Calu3 (cell line): ENCODE measurements at places on chromosomes 1 and 21.

GRCh38 chr1:207002724-207003146 is 29.8 kb downstream of the C1orf116 start:
- H3K4me1 ChIP-seq = peaks cover 84% of the 10 kb centered on the region
- H3K27ac ChIP-seq = peak overlapping the region; percentile 83
- no peak overlapping the region for H3K4me3 ChIP-seq

DNA sequence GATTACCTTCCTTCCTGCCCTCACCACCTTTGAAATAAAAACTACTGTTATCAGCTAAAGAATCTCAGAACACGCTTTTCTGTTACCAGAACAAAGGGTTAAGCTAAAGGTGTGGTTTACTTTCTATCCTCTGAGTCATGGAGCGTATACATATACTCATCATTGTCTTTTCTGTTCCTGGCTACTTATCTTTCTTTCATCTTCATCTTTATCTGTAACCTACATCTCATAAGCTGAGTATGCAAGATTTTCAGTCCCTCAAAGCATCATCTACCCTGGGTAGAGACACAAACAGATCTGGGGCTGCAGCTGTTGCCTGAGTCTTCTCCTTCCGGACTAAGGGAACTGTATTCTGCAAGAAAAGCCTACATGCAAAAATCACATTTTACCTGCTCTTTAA is 75.6 kb downstream of the LMO4 start:
- H3K4me1 ChIP-seq = peaks cover 15% of the 10 kb centered on the region
- H3K27me3 ChIP-seq = no peaks in the 10 kb centered on the region
- H3K27ac ChIP-seq = no peak overlapping the region
- no peak overlapping the region for H3K4me3 ChIP-seq
- no peak for DNase-seq
- no peaks in the 10 kb centered on the region for H3K36me3 ChIP-seq

GRCh38 chr1:245715291-245715701 is 560.5 kb downstream of the KIF26B start:
- no peaks in the 10 kb centered on the region for H3K27me3 ChIP-seq
- H3K4me3 ChIP-seq = no peak overlapping the region
- no peaks in the 10 kb centered on the region for H3K4me1 ChIP-seq
- H3K36me3 ChIP-seq = no peaks in the 10 kb centered on the region
- peak; percentile 46 for DNase-seq

DNA sequence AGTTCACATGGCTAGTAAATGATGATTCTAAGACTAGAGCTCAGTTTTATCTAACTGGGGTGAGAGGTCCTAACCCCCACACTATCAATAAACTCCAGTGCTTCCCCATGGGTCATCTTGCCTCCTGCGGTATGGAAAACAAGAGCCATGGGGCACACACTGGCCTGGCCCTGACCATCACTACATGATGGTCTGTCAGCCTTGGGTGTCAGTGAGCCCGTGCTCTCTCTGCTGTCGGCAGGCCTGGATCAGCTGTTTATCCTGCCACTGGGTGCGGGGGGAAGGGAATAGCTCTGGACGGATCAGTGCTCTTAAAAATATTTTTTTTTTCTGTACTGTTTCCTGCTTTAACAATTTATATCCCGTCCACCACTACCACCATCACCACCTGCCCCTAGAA is 255.0 kb upstream of the ADGRL2 start:
- no peak overlapping the region for H3K27ac ChIP-seq
- DNase-seq = no peak
- H3K27me3 ChIP-seq = no peaks in the 10 kb centered on the region
- no peak overlapping the region for H3K4me3 ChIP-seq

GRCh38 chr1:45008076-45008475 is 3.0 kb downstream of the HECTD3 start:
- peaks cover 18% of the 10 kb centered on the region for H3K4me1 ChIP-seq
- no peak for DNase-seq
- H3K27me3 ChIP-seq = no peaks in the 10 kb centered on the region
- no peak overlapping the region for H3K4me3 ChIP-seq
- H3K36me3 ChIP-seq = peaks cover 28% of the 10 kb centered on the region

DNA sequence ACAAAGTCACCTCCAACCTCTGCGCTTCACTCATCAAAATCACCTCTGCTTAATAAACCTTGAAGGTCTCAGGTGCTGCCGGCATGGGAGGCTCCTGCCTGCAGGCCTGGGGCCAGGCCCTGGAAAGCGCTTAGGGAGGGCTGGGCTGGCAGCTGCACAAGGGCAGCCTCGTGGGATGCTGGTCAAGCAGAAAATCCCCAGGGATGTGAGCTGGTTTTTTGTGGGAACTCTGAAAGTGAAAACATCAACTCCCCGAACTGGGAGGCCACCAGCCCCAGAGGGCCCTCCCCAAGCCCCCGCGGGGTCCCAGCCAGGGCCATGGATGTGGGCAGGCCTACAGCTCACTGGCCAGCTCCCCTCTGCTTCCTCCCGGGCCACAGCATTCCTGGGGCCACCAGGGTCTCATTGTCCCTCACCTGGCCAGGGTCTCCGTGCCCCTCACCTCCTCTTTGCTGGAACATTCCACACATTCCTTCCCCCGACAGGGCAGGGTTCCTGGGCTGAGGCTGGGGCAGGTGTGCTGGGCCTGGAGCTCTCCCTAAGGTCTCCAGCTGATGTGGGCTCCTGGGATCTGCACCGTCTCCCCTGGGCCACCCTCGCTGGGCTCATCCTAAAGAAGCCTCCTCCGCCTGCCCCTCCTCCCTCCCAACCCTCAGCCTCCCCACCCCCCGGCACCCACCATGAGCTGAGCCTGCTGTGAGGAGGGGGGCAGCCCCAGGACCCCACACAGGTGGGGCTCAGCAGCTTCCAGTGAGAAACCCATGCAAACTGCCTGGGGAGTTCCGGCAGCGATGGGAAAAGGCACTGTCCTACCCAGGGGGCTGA is 36.0 kb upstream of the POFUT2 start:
- peaks cover 16% of the 10 kb centered on the region for H3K36me3 ChIP-seq
- no peak overlapping the region for H3K27ac ChIP-seq
- peaks cover 15% of the 10 kb centered on the region for H3K4me1 ChIP-seq
- H3K4me3 ChIP-seq = no peak overlapping the region
- DNase-seq = no peak

GRCh38 chr1:164668491-164669400 is 109.8 kb downstream of the PBX1 start:
- H3K27me3 ChIP-seq = no peaks in the 10 kb centered on the region
- no peak overlapping the region for H3K27ac ChIP-seq
- H3K4me3 ChIP-seq = no peak overlapping the region
- peaks cover 27% of the 10 kb centered on the region for H3K4me1 ChIP-seq
- no peak for DNase-seq
- H3K36me3 ChIP-seq = no peaks in the 10 kb centered on the region

DNA sequence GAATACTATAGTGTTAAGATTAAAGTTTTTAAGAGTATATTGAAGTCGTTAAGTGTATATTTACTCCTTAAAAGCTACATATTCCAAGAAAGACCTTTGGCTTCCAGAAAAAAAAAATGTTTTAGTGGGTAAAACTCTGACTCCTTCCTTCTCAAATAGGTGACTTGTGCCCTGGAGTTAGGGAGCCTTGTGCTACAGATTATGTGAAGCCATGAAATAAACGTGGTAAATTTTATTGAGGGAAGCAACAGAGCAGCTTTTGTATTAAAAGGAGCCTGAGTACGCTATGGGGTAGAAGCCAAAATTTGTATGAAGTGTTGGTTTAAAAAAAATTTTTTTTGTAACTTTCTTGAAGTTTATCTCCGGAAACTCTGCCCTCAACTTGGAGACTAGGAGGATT is 994 bp downstream of the RO60 start:
- H3K36me3 ChIP-seq = peaks cover 38% of the 10 kb centered on the region
- no peaks in the 10 kb centered on the region for H3K27me3 ChIP-seq
- H3K4me1 ChIP-seq = peaks cover 25% of the 10 kb centered on the region
- DNase-seq = no peak

DNA sequence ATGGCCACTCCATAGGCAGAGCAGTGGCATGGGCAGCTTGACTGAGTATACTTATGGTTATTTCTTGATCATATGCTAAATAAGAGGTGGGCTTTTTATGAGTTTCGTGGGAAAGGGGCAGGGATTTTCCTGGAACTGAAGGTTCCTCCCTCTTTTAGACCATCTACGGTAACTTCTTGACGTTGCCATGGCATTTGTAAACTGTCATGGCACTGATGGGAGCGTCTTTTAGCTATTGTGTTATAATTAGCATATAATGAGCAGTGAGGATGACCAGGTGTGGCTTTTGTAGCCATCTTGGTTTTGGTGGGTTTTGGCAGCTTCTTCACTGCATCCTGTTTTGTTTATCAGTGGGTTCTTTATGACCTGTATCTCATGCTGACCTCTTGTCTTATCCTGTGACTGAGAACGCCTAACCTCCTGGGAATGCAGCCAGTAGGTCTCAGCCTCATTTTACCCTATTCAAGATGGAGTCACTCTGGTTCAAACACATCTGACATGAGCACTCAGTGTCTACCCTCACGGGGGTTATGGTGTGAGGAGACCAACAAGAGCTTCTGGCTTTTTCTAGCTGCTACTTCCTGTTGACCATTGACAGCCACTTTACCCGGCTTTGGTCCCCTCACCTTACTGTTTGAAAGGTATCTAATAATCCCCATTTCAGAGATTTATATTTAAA is 71.7 kb downstream of the GALNT2 start:
- no peak overlapping the region for H3K27ac ChIP-seq
- H3K27me3 ChIP-seq = no peaks in the 10 kb centered on the region
- H3K4me3 ChIP-seq = no peak overlapping the region
- peaks cover 5% of the 10 kb centered on the region for H3K36me3 ChIP-seq
- peaks cover 11% of the 10 kb centered on the region for H3K4me1 ChIP-seq

DNA sequence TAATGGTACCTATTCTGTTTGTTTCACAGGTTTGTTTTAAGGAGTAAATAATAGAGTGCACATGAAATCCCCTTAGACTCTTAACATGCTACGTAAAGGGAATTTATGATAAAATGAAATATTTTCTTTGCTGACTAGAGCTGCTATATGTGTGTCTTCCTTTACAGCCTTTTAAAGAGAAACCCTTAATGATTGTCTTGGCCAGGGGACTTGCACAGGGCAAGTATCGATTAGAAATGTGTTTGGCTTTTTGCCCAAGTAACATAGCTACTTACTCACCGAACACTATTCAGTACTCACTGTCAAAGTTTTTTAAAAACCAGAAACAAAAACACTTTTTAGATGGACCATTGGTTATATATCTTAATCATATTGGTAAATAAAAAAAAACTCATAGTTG is 71.3 kb upstream of the KIAA1614 start:
- no peak overlapping the region for H3K4me3 ChIP-seq
- H3K27ac ChIP-seq = no peak overlapping the region
- H3K27me3 ChIP-seq = no peaks in the 10 kb centered on the region
- peak; percentile 35 for DNase-seq
- peaks cover 12% of the 10 kb centered on the region for H3K4me1 ChIP-seq
- peaks cover 8% of the 10 kb centered on the region for H3K36me3 ChIP-seq

GRCh38 chr1:2322581-2323211 is 68.7 kb downstream of the MORN1 start:
- peaks cover 36% of the 10 kb centered on the region for H3K27me3 ChIP-seq
- no peak overlapping the region for H3K27ac ChIP-seq
- no peaks in the 10 kb centered on the region for H3K4me1 ChIP-seq
- peaks cover 6% of the 10 kb centered on the region for H3K36me3 ChIP-seq
- H3K4me3 ChIP-seq = no peak overlapping the region
- peak; percentile 25 for DNase-seq

DNA sequence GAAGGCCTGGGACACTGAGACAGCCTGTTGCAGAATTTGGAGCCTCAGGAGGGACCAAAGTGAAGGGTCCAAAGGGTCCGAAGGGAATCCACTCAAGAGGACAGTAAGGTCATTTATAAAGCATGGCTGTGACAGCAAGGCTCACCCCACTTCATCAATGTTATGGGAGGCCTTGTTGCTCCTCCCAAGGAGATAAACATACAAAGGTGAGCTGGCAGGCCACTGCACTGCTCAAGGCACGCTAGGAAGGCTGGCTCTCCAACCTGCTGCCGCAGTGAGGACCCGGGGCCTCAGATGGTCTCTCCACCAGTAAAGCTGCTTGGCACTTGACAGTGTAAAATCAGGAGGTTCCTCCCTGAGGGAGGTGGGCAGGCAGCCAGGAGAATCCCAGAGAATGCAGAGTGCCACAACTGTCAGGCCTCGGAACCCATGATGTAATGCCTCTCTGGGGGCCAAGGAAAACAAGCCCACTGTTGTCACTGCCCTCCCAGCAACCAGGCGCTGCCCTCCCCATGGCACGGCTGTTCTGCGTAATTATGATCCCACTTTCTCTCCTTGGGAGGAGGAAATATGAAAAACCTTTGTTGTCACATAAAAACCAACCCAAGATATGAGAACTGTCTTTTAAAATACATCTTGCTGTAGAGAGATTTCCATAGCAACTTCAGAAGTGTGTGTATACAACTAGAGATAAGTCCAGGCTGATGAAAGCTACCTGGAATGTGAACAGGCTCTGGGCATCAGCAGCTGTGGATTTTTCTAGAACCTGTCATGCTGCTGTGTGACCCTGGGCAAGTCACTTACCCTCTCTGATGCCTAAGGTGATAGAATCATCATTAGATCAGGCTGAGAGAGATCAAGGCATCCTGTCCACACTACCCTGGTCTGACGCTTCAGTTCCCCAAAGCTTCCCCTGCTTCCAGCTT is 102.5 kb downstream of the KCNN3 start:
- H3K27me3 ChIP-seq = peaks cover 85% of the 10 kb centered on the region
- no peak for DNase-seq
- no peaks in the 10 kb centered on the region for H3K4me1 ChIP-seq
- H3K36me3 ChIP-seq = no peaks in the 10 kb centered on the region
